Upper lobe of left lung (tissue), 6 donors: ENCODE measurements at places on chromosomes 7 and 10. TPM values are rescaled to one million over a fixed set of nuclear protein-coding genes. Genes with fewer than 3 reads are reported as not detected.
A peak's percentile ranks its signal among the peaks of the same experiment; 100 is the strongest.

Gene STEAP2
- 18.7 TPM for total RNA-seq

Gene GATA3
- total RNA-seq: 6.3 TPM

Gene DENND11
- 32.5 TPM for total RNA-seq

Gene ZFAND2A
- 23.2 TPM for total RNA-seq

Gene PDZD7
- 2.4 TPM for total RNA-seq

Gene SPDYE18
- 0.98 TPM for total RNA-seq

Gene SEC31B
- total RNA-seq: 7.9 TPM

Gene VSTM4
- total RNA-seq: 8.5 TPM

Gene SAMD9L
- total RNA-seq: 30.4 TPM

Gene PDE1C
- total RNA-seq: 5.6 TPM

Gene SORCS3
- total RNA-seq: not detected

DNA sequence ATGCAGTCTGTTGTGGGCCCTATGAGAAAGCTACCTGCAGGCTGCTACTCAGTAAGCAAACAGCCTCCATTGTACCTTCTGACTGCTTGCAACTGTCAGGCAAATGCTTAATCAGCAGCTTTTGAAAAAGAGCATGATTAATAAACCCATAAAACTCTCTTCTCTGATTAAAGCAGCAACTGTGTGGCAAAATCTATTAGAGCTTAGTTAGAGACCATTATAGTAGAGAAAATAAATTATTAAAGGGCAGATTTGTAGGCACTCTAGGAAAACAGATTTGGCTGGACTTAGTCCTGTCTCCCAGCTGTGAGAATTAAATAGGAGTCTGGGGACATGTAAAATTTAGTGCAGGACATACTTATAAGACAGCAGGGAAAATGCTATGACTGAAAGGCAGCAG, 132.5 kb upstream of the WNT16 start:
- no peak overlapping the region for H3K4me3 ChIP-seq
- no peaks in the 10 kb centered on the region for H3K36me3 ChIP-seq
- H3K27ac ChIP-seq: no peak overlapping the region
- H3K4me1 ChIP-seq: no peaks in the 10 kb centered on the region

- H3K36me3 ChIP-seq: no peaks in the 10 kb centered on the region
- H3K4me3 ChIP-seq: no peak overlapping the region
- H3K27me3 ChIP-seq: no peaks in the 10 kb centered on the region
These were observed 16.1 kb upstream of the MEST start for GRCh38 chr7:130475776-130476175.

DNA sequence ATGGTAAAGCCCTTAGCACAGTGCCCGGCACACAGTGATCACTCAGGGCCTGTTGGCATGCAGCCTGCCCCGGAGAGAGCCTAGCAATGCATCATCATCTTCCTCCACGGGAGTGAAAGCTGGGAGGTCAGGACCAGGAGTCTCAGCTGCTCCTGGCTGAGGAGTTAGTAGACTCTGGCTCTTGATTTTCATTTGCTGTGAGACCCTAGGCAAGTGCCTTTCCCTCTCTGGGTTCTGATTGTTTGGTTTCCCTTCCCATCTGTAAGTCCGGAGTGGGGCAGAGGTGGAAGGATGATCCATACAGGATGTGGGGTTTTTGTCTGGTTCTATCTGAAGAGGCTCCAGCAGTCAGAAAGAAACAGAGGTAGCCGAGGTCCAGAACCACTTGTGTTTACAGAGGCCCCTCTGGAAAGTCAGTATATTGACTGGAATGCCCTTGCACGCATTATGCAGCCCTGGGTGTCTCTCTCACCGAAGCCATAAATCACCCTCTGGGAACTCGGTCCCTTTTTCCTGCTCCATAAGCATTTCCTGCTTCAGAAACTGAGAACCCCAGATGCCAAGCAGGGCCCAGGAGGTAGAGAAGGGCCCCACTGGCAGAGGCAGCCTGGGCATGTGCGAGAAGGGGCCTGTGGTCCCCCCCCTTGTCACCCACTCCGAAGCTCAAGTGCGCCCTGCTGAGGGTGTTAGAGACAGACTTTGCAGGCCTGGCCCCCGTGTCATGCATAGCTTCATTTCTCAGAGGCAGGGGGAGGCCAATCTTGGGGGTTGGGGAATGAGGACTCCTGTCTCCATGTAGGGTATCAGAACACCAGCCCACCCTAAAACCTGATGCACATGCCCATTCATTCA, 8.5 kb downstream of the UNC5B start:
- peaks cover 23% of the 10 kb centered on the region for H3K4me1 ChIP-seq
- H3K27ac ChIP-seq: no peak overlapping the region
- no peak overlapping the region for H3K4me3 ChIP-seq
- DNase-seq: peak; percentile 18
- H3K36me3 ChIP-seq: no peaks in the 10 kb centered on the region

GRCh38 chr7:51276967-51277366, 39.6 kb downstream of the COBL start:
- no peaks in the 10 kb centered on the region for H3K27me3 ChIP-seq
- no peak overlapping the region for H3K27ac ChIP-seq
- no peaks in the 10 kb centered on the region for H3K4me1 ChIP-seq
- no peak overlapping the region for H3K4me3 ChIP-seq

GRCh38 chr7:136326045-136326609, 349.0 kb upstream of the MTPN start:
- no peak for DNase-seq
- no peaks in the 10 kb centered on the region for H3K4me1 ChIP-seq
- no peaks in the 10 kb centered on the region for H3K27me3 ChIP-seq
- no peak overlapping the region for H3K4me3 ChIP-seq

GRCh38 chr10:126065751-126066377, 169.5 kb downstream of the FANK1 start:
- DNase-seq: no peak
- no peak overlapping the region for H3K4me3 ChIP-seq
- H3K36me3 ChIP-seq: no peaks in the 10 kb centered on the region
- H3K4me1 ChIP-seq: no peaks in the 10 kb centered on the region

GRCh38 chr7:30223896-30224295, 60.5 kb upstream of the ZNRF2 start:
- no peak for DNase-seq
- no peaks in the 10 kb centered on the region for H3K27me3 ChIP-seq
- H3K36me3 ChIP-seq: no peaks in the 10 kb centered on the region
- peaks cover 18% of the 10 kb centered on the region for H3K4me1 ChIP-seq

DNA sequence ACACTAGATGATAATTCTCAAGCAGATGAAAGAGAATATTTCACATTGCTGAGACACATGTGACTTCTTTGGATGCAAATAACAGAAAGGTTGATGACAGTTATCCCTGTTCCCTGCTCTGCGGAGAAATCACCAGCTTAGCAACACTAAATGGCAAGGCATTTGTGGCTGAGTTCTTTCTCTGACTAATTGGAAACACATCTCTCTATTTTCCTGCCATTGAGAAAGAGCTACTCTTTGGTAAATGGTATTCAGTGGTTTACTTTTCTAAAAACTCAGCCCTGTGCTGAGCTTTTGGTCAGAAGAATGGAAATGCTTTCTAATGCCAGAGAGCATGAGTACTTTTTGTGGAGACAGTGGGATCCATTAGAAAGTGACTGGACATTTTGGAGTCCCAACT, 771.4 kb downstream of the LRMDA start:
- no peaks in the 10 kb centered on the region for H3K27me3 ChIP-seq
- peaks cover 6% of the 10 kb centered on the region for H3K4me1 ChIP-seq
- no peak for DNase-seq
- H3K4me3 ChIP-seq: no peak overlapping the region

GRCh38 chr10:120584786-120585185, 127.8 kb downstream of the PLPP4 start:
- no peaks in the 10 kb centered on the region for H3K4me1 ChIP-seq
- H3K27ac ChIP-seq: no peak overlapping the region
- DNase-seq: no peak
- no peaks in the 10 kb centered on the region for H3K36me3 ChIP-seq
- no peaks in the 10 kb centered on the region for H3K27me3 ChIP-seq

DNA sequence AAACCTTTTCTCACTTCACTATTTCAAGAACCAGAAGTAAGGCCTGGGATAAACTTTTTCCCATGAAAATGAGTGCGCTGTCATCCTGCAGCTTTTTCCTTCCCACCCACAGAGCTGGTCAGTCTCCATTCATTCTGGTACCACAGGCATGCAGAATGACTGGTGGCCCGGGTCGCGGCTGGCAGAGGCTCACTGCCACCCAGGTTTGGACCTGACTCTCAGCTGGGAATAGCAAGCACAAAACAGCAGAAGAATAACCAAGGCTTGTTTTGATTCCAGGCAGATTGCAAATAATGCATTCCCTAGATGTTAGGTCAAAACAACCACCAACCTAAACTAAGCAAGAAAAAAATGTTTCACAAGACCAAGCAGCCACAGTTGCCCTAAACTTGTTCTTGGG, 190.5 kb upstream of the NRP1 start:
- H3K4me3 ChIP-seq: no peak overlapping the region
- DNase-seq: no peak
- H3K4me1 ChIP-seq: no peaks in the 10 kb centered on the region
- H3K27me3 ChIP-seq: no peaks in the 10 kb centered on the region

DNA sequence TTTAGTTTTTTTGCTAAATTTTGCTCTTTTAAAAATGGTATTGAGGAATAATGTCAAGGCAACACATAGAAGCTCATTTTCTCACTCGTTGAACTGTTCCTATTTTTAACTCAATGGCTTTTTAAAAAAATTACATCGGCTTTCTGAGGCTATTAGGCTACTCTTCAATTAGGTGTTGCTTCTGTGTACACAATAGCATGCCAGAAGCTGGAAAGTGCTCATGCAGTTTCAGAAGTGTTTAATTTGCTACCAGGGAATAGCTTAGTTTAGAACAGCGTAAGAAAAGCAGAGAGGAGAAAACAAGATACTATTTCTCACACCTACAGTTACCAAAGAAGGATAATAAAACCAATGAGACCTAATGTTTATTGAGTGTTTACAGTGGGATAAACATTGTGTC, 157.4 kb downstream of the NXPH1 start:
- no peak for DNase-seq
- H3K4me1 ChIP-seq: no peaks in the 10 kb centered on the region
- no peaks in the 10 kb centered on the region for H3K36me3 ChIP-seq
- H3K27me3 ChIP-seq: no peaks in the 10 kb centered on the region
- H3K27ac ChIP-seq: no peak overlapping the region

GRCh38 chr7:139022286-139022685, 13.6 kb downstream of the ZC3HAV1L start:
- no peak overlapping the region for H3K4me3 ChIP-seq
- H3K27me3 ChIP-seq: no peaks in the 10 kb centered on the region
- H3K36me3 ChIP-seq: peaks cover 3% of the 10 kb centered on the region
- DNase-seq: no peak
- no peaks in the 10 kb centered on the region for H3K4me1 ChIP-seq
- H3K27ac ChIP-seq: no peak overlapping the region

- H3K27me3 ChIP-seq: no peaks in the 10 kb centered on the region
- DNase-seq: no peak
- H3K36me3 ChIP-seq: no peaks in the 10 kb centered on the region
- H3K27ac ChIP-seq: no peak overlapping the region
These were observed 164.6 kb downstream of the TWIST1 start for GRCh38 chr7:18952846-18953245.

DNA sequence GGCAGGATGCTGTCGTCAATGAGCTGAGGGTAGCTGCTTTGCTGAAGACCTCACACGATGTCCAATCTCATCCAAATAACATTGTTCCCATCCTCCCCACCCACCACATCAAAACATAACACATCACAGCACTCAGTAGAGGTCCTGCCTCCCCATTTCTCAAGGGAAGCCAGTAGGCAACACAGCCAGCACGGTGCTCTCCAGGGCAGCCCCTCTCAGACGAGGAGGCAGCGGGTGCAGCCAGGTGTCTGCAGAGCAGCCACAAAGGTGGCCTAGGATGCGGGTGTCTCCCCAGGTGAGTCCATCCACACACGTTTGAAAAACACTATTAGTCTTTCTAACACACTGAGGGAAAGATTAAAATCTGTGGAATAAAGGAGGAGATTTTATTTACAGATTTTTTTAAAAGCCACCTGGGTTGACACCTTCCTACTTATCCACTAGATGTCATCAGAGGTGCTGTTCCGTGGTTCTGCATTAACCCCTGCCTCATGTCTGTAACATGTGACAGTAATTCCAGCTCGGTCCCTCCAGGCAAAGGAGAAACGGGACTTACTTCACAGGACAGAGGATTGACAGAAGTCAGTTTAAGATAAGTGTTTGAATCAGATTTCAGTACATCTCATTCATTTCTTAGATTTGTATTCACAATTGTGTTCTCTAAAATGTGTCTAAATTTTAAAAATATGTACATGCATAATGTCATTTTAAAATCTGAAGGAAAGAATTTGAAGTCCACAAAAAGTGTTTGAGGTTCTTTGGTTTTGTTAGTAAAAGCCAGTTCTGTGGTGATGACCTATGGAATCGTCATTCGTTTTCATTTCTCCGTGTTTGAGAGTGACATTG, 68.0 kb downstream of the LANCL2 start:
- no peak overlapping the region for H3K4me3 ChIP-seq
- H3K27me3 ChIP-seq: no peaks in the 10 kb centered on the region
- H3K27ac ChIP-seq: no peak overlapping the region
- no peaks in the 10 kb centered on the region for H3K4me1 ChIP-seq
- DNase-seq: no peak

DNA sequence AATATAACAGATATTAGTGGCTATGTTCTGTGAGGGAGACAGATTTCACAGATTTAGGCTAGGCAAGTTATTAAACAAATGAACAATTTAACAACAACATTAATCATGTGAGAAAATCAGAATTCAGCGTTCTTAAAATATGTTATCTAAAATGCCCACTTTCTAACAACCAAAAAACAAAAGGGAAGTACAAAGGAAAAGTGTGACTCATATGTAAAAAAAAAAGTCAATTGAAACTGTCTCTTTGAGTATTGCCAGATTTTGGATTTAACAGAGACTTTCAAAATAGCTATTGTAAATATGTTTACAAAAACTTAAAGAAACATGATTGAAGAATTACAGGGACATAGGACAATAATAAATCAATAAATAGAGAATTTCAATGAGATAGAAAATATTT, 34.8 kb upstream of the ARHGAP22 start:
- no peak overlapping the region for H3K4me3 ChIP-seq
- no peak for DNase-seq
- H3K27me3 ChIP-seq: no peaks in the 10 kb centered on the region
- no peak overlapping the region for H3K27ac ChIP-seq
- no peaks in the 10 kb centered on the region for H3K36me3 ChIP-seq

DNA sequence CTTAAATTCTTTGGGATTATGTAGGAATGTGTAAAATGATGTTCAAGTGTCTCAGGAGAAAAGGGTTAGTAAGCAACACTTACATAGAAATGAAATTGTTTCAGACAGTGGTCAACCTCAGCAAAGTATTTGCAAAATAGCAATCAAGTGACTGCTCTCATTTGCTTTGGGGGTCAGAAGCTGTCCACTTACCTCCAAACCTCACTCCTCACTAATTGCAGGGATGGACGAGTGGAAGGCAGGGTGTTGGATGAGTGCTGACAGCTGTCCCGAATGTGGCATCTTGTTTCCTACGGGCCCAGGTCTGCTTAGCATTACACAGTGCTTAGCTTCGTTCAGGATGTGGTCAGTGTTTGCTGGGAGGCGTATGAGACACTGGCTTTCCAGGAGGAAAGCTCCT, 437.0 kb downstream of the SUGCT start:
- no peaks in the 10 kb centered on the region for H3K27me3 ChIP-seq
- no peaks in the 10 kb centered on the region for H3K36me3 ChIP-seq
- no peak for DNase-seq
- no peak overlapping the region for H3K27ac ChIP-seq
- no peaks in the 10 kb centered on the region for H3K4me1 ChIP-seq
- no peak overlapping the region for H3K4me3 ChIP-seq
